ENCODE measurements at places on chromosomes 5 and 9. TPM values are rescaled to one million over a fixed set of nuclear protein-coding genes. Genes with fewer than 3 reads are reported as not detected.

DNA sequence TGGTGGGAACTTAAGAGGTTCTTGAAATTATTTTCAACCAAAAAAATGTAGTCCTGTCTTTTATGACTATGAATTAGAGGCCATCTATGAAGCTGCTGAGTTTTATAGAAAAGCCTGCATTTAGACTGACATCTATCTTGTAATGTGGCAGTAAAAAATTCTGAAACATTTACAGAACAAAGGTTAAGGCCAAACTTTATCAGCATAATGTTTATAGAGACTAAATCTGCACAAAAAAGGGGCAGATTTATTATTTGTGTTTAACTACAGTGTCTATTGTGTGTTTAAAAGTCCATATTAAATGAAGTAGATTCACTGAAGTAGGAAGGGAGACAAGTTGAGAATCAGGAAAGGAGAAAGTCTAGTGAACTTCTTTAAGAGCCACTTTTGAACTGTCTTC lies 37.3 kb upstream of the ANKRD34B start:
- no peaks in the 10 kb centered on the region for H3K36me3 ChIP-seq
- no peaks in the 10 kb centered on the region for H3K4me1 ChIP-seq
- DNase-seq = no peak
- H3K4me3 ChIP-seq = no peak overlapping the region
- H3K27me3 ChIP-seq = no peaks in the 10 kb centered on the region
- no peak overlapping the region for H3K27ac ChIP-seq

Gene IGIP
- 1.2 TPM for total RNA-seq

Gene FLT4
- total RNA-seq = 12.4 TPM

Gene ENDOG
- total RNA-seq = 25.8 TPM

GRCh38 chr5:100872408-100873190 lies 30.5 kb downstream of the ST8SIA4 start:
- H3K4me1 ChIP-seq = peaks cover 7% of the 10 kb centered on the region
- H3K27ac ChIP-seq = no peak overlapping the region
- no peaks in the 10 kb centered on the region for H3K36me3 ChIP-seq
- DNase-seq = no peak

Gene GAPT
- total RNA-seq = not detected

Gene TEK
- 2.5 TPM for total RNA-seq

Gene KCNN2
- 12.0 TPM for total RNA-seq

Gene SIT1
- total RNA-seq = 7.2 TPM

- no peaks in the 10 kb centered on the region for H3K4me1 ChIP-seq
- no peaks in the 10 kb centered on the region for H3K36me3 ChIP-seq
- peak; percentile 42 for DNase-seq
- no peak overlapping the region for H3K4me3 ChIP-seq
- no peak overlapping the region for H3K27ac ChIP-seq
- peaks cover 44% of the 10 kb centered on the region for H3K27me3 ChIP-seq
These were observed 8.6 kb upstream of the SV2C start for GRCh38 chr5:76074487-76075065.

Gene TLR4
- total RNA-seq = 0.05 TPM

- peaks cover 29% of the 10 kb centered on the region for H3K36me3 ChIP-seq
- H3K27ac ChIP-seq = no peak overlapping the region
- H3K4me3 ChIP-seq = no peak overlapping the region
These were observed 46.2 kb downstream of the RECK start for GRCh38 chr9:36082931-36083330.

- no peaks in the 10 kb centered on the region for H3K27me3 ChIP-seq
- DNase-seq = no peak
These were observed 44.2 kb downstream of the SH3PXD2B start for GRCh38 chr5:172410160-172410559.

- H3K27me3 ChIP-seq = peaks cover 98% of the 10 kb centered on the region
- peaks cover 52% of the 10 kb centered on the region for H3K4me1 ChIP-seq
- H3K36me3 ChIP-seq = no peaks in the 10 kb centered on the region
- DNase-seq = peak; percentile 38
These were observed 1.3 kb upstream of the DMRT3 start for GRCh38 chr9:974996-975739.

DNA sequence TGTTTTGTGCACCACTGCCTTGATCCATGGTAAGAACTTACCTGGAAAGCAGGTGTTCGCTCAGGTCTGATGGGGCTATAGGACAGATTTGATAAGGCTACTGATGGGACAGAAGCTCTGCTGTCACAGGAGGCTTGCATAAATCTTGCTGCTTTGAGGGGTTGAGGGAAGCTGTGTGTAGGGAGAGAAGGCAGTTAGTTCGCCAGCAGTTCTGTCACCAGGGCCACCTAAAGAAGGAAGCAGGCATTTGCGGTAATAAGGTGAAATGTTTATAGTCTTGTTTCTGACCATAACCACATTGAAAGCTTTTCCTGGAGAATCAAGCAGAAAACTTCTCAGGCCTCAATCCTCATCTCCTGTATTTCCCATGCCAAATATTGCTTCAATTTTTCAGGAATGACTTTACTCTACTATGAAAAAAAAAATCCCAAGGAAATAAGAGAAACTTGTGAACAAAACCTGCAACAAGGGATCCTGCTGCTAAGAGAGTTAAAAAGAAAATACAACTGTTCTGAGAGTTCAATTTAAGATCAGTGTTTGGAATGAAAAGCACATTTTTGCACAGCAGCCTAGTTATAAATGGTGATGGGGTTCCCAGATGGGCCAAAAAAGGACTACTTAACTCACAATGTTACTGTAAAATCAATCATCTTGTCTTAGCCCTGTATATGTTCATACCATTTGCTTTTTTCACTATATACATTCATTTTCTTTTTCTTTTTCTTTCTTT lies 122.0 kb upstream of the RANBP3L start:
- peaks cover 50% of the 10 kb centered on the region for H3K27me3 ChIP-seq
- H3K4me1 ChIP-seq = peaks cover 19% of the 10 kb centered on the region
- DNase-seq = no peak
- H3K4me3 ChIP-seq = no peak overlapping the region

- H3K4me1 ChIP-seq = no peaks in the 10 kb centered on the region
- DNase-seq = no peak
- no peak overlapping the region for H3K4me3 ChIP-seq
- H3K27me3 ChIP-seq = no peaks in the 10 kb centered on the region
These were observed 135.9 kb upstream of the CCDC152 start for GRCh38 chr5:42620579-42621216.

Gene SLC9A3
- 1.7 TPM for total RNA-seq

- H3K4me3 ChIP-seq = no peak overlapping the region
- peaks cover 51% of the 10 kb centered on the region for H3K27me3 ChIP-seq
- H3K4me1 ChIP-seq = peaks cover 2% of the 10 kb centered on the region
These were observed 6.1 kb downstream of the GLIPR2 start for GRCh38 chr9:36142510-36143244.

DNA sequence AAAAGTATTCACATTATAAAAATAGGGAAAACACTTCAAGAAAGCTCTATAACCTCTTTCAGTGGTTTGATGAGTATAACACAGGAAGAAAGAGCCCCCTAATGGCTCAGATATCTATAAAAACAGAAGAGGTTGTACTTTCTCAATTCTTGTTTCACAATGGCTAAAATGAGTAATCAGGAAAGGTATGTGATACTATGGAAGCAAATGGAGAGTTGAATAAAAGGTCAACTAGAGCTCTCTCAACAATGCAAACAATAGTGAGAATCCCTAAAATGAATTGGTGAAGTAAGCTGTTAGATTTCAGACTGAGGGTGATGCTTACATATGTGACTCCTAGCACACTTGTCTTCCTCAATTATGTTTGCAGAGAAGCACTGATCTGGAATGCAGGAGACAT lies 584.6 kb upstream of the CDH18 start:
- H3K4me1 ChIP-seq = peaks cover 6% of the 10 kb centered on the region
- H3K27ac ChIP-seq = no peak overlapping the region
- no peaks in the 10 kb centered on the region for H3K27me3 ChIP-seq
- H3K4me3 ChIP-seq = no peak overlapping the region
- no peak for DNase-seq
- no peaks in the 10 kb centered on the region for H3K36me3 ChIP-seq

DNA sequence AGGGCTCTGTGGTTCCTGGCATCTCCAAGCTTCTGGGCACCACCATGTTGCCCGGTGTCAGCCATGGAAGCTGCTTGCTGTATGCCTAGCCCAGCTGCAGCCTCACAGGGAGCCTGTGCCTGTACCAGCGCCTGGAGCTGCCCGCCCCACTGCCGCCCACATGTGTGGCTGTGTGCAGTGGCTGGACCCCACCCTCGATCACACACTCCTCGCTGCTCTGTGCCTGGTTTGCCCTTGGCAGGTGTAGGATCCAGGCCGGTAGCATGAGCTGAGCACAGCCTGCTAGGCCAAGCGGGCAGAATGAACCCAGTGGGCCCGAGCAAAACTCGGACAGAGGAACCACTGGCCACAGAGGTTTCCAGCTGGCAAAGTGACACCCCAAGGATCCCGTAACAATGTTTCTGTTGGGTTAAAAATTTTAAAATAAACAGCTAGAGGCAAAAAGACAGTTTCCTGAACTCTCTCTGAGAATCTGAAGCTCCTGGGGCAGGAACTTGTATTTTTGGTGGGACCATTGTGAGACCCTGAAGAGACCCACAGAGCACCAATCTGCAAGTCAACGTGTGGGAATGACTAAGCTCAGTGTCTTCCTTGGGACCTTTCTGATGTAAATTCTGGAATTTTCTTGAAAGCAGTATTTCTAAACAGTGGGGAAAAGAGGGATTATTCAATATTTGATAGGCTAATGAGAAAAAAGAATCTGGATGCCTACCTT lies 73.1 kb upstream of the CCDC112 start:
- peak overlapping the region; percentile 97 for H3K27ac ChIP-seq
- H3K27me3 ChIP-seq = no peaks in the 10 kb centered on the region
- no peak for DNase-seq
- H3K4me3 ChIP-seq = no peak overlapping the region
- peaks cover 55% of the 10 kb centered on the region for H3K4me1 ChIP-seq

GRCh38 chr5:151680944-151681427 lies 5.7 kb downstream of the SPARC start:
- peaks cover 13% of the 10 kb centered on the region for H3K36me3 ChIP-seq
- peaks cover 60% of the 10 kb centered on the region for H3K4me1 ChIP-seq
- no peak for DNase-seq
- no peaks in the 10 kb centered on the region for H3K27me3 ChIP-seq
- no peak overlapping the region for H3K4me3 ChIP-seq
- no peak overlapping the region for H3K27ac ChIP-seq

Gene SMIM33
- not detected for total RNA-seq

DNA sequence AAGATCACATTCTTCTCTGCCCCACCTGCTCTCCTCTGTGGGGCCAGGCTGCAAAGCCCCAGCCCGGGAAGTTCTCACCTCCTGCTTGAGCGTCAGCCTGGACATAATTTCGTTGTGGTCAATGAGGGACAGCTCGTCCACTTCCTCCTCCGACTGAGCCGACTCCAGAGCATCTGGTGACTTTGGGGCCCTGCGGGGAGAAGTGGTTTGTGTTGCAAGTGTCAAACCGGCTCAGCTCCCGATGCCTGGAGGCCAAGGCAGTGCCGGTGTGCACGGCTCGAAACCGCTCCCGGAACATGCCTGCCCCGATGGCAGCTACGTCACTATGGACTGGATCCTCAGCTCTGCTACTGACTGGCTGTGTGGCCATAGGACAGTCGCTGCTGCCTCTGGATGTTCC lies 52.8 kb downstream of the PRRT1B start:
- no peak overlapping the region for H3K4me3 ChIP-seq
- H3K4me1 ChIP-seq = no peaks in the 10 kb centered on the region
- peak overlapping the region; percentile 19 for H3K27ac ChIP-seq

GRCh38 chr5:128082551-128083032 lies 974 bp upstream of the SLC12A2 start:
- H3K27me3 ChIP-seq = peaks cover 53% of the 10 kb centered on the region
- H3K4me3 ChIP-seq = peak overlapping the region; percentile 79
- H3K36me3 ChIP-seq = no peaks in the 10 kb centered on the region
- H3K27ac ChIP-seq = no peak overlapping the region
- H3K4me1 ChIP-seq = peaks cover 20% of the 10 kb centered on the region
- DNase-seq = no peak

DNA sequence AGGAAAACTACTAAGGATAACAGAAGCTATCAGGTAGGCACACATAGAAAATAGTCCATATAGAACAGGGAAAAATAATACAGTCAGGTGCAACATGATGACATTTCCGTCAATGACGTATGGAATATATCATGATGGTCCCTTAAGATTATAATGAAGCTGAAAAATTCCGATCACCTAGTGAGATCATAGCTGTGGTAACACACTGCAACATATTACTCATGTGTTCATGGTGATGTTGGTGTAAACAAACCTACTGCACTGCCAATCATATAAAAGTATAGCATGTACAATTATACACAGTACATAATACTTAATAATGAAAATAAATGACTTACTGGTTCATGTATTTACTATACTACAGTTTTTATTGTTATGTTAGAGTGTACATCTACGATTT lies 60.0 kb downstream of the MEGF9 start:
- H3K27ac ChIP-seq = no peak overlapping the region
- no peaks in the 10 kb centered on the region for H3K36me3 ChIP-seq
- H3K4me3 ChIP-seq = no peak overlapping the region
- no peaks in the 10 kb centered on the region for H3K4me1 ChIP-seq

Gene ADGRV1
- total RNA-seq = 74.5 TPM

GRCh38 chr9:82206490-82206889 lies 217.9 kb downstream of the SPATA31D1 start:
- peaks cover 13% of the 10 kb centered on the region for H3K4me1 ChIP-seq
- no peak for DNase-seq
- no peak overlapping the region for H3K27ac ChIP-seq
- H3K27me3 ChIP-seq = no peaks in the 10 kb centered on the region
- no peaks in the 10 kb centered on the region for H3K36me3 ChIP-seq

DNA sequence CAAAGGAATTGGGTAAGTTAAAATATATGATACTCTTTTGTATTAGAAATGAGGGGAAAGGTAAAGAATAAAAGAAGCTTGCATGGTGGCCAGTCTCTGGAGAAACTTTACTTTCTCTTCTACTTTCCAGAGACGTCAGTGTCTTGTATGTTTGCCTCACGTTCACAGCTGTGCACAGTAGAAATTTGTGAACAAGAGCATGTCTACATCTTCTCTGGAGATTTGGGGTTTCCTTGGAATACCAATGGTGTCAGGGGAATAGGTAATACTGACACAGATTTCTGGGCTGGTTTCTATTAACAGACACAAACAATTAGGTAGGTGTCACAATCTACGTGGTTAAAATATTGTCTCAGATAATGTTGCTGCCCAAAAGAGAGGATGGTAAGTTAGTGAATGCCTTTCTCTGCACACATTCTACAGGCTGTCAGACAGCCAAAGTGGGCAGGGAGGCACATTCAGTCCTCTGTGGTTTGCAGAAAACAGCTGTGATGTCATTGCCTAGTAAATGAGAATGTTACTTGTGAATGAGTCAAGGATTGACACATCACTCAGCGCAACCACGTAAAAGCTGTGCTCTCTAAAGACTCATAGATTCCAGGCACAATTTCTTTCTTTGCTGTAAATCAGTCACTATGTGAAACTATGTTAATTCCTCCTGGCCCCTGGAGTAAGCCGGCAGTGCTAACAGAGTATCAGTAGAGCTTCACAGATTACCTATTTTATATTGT lies 397.1 kb downstream of the MAN2A1 start:
- DNase-seq = no peak
- no peaks in the 10 kb centered on the region for H3K36me3 ChIP-seq
- H3K27me3 ChIP-seq = no peaks in the 10 kb centered on the region
- H3K4me1 ChIP-seq = no peaks in the 10 kb centered on the region
- H3K27ac ChIP-seq = no peak overlapping the region
- H3K4me3 ChIP-seq = no peak overlapping the region

- H3K4me3 ChIP-seq = no peak overlapping the region
- H3K27me3 ChIP-seq = peaks cover 14% of the 10 kb centered on the region
- H3K27ac ChIP-seq = no peak overlapping the region
- DNase-seq = no peak
These were observed 1.5 kb downstream of the FAM78A start for GRCh38 chr9:131274674-131275331.
